ENCODE measurements at places on chromosomes 1 and 21. TPM values are rescaled to one million over a fixed set of nuclear protein-coding genes. Genes with fewer than 3 reads are reported as not detected.

- no peaks in the 10 kb centered on the region for H3K4me1 ChIP-seq
- no peak for DNase-seq
- no peaks in the 10 kb centered on the region for H3K36me3 ChIP-seq
- no peak overlapping the region for H3K27ac ChIP-seq
- no peaks in the 10 kb centered on the region for H3K27me3 ChIP-seq
These were observed 35.5 kb downstream of the CRP start for GRCh38 chr1:159678939-159679338.

DNA sequence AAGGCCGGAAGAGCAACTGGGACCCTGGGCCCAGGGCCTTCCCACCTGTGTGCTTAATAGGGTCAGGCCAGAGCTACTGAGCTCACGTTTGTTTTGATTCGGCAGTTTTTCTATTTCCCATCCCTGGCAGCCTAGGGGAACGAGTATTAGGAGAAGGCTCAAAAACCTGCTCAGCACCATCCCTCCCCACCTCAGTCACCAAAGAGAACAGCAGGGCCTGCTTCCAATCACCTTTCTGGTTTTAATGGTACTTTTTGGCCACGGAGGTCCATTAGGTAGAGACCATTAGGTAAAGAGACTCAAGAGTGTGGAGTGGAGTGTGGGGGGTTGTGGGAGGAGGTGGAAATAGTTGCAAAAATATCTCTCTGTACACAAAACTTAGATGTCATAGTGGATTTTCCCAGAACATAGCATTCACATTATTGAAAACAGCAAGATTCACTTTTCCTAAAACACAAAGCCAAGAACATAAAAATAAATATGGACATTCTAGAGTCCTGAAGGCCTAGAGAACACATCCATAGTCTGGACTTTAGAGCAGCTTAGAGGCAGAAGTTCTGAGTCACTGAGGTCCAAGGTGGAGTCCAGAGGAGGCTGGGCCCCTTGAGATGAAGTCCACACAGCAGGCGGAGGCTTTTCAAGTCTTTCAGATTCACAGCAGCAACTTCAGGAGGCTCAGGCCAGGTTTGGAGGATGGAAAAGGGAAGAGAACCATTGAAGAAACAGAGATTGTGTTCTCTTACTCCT, 19.5 kb downstream of the NUAK2 start:
- DNase-seq = no peak
- H3K27me3 ChIP-seq = no peaks in the 10 kb centered on the region
- no peak overlapping the region for H3K4me3 ChIP-seq
- H3K36me3 ChIP-seq = peaks cover 9% of the 10 kb centered on the region
- H3K27ac ChIP-seq = no peak overlapping the region
- peaks cover 11% of the 10 kb centered on the region for H3K4me1 ChIP-seq

DNA sequence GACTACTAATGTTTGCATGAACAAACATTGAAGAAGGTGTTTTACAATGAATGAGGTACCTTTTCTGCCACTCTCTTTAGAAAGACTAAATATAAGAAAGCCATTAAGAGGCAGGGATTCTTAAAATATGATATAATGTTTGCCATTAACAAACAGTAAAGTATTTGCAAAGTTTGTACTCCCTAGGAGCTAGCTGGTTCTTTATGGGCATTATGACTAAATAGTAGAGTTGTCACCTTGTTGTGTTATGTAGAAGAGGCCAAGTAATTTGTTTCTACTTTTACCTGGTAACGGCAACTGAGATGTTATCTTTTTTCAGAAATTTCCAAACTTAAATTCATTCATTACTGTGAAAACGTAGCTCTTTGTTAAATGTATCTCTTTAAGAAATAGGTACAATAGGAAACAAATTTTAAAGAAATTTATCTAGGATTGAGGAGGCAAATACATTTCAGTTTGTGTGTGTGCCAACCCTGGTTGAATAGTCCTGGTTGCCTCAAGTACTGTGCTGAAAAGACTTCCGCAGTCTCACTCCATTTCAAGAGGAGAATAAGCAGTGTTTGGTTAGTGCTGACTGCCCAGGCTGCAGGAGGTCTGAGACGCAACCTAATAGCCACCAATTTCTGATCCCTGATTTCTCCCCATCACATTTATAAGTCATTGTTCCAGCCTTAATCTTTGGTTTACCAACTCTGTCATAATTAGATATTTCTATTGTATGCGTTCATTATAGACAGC, 52.1 kb downstream of the WDR3 start:
- DNase-seq = no peak
- peaks cover 5% of the 10 kb centered on the region for H3K27me3 ChIP-seq
- H3K27ac ChIP-seq = no peak overlapping the region
- H3K4me1 ChIP-seq = no peaks in the 10 kb centered on the region
- no peaks in the 10 kb centered on the region for H3K36me3 ChIP-seq

ABCG1 gene
- polyA plus RNA-seq = 15.6 TPM

- H3K4me1 ChIP-seq = no peaks in the 10 kb centered on the region
- H3K36me3 ChIP-seq = no peaks in the 10 kb centered on the region
- H3K4me3 ChIP-seq = no peak overlapping the region
These were observed 60.8 kb upstream of the WLS start for GRCh38 chr1:68293122-68293521.

GRCh38 chr1:207047505-207047904, 3.5 kb downstream of the YOD1 start:
- peaks cover 28% of the 10 kb centered on the region for H3K36me3 ChIP-seq
- no peak overlapping the region for H3K4me3 ChIP-seq
- peaks cover 66% of the 10 kb centered on the region for H3K4me1 ChIP-seq
- H3K27ac ChIP-seq = no peak overlapping the region

- H3K4me1 ChIP-seq = peaks cover 9% of the 10 kb centered on the region
- no peak overlapping the region for H3K27ac ChIP-seq
- H3K36me3 ChIP-seq = no peaks in the 10 kb centered on the region
- DNase-seq = peak; percentile 74
- peak overlapping the region; percentile 6 for H3K4me3 ChIP-seq
These were observed 6.0 kb upstream of the PIGC start for GRCh38 chr1:172449585-172450523.

- H3K27me3 ChIP-seq = peaks cover 14% of the 10 kb centered on the region
- H3K4me3 ChIP-seq = no peak overlapping the region
- peaks cover 7% of the 10 kb centered on the region for H3K4me1 ChIP-seq
- H3K27ac ChIP-seq = no peak overlapping the region
- no peak for DNase-seq
These were observed 154.0 kb downstream of the FOXD2 start for GRCh38 chr1:47591801-47592200.
